ENCODE measurements at places on chromosomes 6 and 20.

- DNase-seq = no peak
These were observed 113.6 kb downstream of the TRERF1 start for GRCh38 chr6:42337985-42338743.

DNA sequence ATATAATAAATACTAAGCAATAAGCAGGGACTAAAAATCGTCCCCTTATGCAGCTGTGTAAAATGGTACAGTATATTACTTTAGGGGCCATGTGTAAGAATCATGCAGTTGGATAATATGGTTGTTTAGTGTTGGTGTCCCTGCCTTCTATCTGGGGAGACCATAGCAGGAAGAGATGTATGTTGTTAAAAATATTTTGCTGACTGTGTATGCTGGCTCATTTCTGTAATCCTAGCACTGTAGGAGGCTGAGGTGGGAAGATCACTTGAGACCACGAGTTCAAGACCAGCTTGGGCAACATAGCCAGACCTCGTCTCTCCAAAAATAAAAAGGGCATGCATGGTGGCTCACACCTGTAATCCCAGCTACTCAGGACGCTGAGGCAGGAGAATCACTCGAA is 5.6 kb downstream of the PANK2 start:
- no peak for DNase-seq

- no peak for DNase-seq
These were observed 6.9 kb downstream of the PSMF1 start for GRCh38 chr20:1125277-1125676.

GRCh38 chr6:3744901-3745470 is 6.5 kb downstream of the PXDC1 start:
- no peak for DNase-seq

- DNase-seq = no peak
These were observed 28.8 kb upstream of the LIN28B start for GRCh38 chr6:104928141-104928540.

GRCh38 chr6:15331629-15332251 is 85.9 kb downstream of the JARID2 start:
- no peak for DNase-seq

DNA sequence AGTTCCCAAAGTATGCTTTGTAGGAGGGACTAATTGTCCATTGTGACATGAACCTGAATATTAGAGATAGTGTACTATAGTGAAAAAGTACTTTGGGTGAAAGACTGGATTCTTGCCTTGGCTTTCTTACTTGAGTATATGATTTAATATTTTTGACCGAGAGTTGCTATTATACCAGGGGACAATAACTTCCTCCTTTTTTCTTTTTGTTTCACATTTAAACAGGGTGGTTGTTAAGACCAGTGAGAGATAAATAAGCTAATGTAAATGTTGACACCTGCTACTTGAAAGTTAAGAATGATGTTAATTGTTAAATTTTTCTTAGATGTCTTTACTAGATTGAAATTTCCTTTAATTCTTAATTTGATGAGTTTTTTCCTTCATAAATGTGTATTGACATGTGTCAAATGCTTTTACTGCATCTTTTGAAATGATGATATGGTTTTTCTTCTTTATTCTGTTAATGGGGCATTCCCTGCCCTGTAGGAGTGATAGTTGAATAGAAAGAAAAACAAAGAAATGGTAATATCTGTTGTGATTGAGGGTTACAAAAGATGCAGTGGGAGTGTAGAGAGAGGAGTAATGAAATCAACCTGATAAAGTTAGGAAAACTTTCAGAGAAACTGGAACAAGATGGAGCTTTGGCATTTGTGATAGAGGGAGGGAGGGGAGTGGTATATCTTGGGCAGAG is 48.4 kb downstream of the ZFAND3 start:
- DNase-seq = no peak

- no peak for DNase-seq
These were observed 28.1 kb upstream of the AHI1 start for GRCh38 chr6:135525594-135525993.

GRCh38 chr6:62803094-62803493 is 408.2 kb upstream of the FKBP1C start:
- no peak for DNase-seq

DNA sequence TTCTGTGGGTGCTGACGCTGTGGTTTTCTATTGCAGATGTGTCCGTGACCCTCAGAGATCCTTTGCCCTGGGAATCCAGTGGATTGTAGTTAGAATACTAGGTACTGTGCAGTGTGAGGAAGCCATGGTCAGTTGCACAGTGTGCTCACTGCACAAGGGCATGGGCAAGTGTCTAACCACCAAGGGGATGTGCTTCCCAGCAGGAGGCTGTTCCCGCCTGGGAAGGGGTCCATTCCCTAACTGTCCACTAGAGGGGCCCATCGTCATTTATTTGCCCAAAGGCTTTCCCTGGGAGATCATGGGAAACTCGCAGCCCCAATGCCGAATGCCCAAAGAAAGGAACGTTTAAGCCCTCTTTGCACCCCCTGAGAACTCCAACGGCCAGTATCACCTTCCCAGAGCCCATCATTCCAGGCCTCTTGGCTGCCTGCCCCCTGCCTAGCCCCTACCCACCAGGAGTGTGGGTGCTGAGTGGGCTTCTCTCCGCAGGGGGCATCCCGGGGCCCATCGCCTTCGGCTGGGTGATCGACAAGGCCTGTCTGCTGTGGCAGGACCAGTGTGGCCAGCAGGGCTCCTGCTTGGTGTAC is 26.2 kb downstream of the SLCO4A1 start:
- peak; percentile 96 for DNase-seq

DNA sequence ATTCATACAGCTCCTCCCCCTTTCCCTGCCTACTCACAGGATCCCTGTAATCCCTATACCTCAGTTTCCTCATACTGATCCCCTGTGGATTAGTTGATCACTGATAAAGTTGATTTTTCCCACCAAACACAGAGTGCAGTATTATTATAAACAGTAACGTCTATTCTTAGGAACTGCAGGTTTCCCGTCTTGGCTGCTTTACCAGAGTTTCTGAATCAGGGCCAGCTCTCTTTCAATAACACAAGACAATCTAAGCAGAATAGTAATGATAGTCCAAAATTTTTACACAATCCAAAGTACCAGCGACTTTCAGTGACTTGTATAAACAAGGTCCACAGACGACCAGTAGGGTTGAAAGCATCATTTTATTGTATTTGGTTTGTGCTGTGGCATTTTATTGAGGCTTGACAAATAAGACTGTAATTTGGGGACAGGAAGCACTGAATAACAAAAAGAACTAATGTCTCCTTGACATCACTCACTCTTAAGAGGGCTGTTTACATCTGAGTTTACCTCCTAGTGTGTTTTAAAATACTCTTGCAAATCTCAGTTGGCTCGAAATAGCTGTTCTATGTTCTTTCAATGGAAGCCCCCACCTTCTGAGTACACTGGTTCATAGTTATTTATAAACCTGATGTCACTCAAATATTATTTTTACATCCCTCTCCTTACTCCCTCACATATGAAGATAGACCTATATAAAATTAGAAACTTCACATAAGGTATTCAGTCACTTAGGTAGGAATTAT is 6.1 kb upstream of the JARID2 start:
- no peak for DNase-seq

DNA sequence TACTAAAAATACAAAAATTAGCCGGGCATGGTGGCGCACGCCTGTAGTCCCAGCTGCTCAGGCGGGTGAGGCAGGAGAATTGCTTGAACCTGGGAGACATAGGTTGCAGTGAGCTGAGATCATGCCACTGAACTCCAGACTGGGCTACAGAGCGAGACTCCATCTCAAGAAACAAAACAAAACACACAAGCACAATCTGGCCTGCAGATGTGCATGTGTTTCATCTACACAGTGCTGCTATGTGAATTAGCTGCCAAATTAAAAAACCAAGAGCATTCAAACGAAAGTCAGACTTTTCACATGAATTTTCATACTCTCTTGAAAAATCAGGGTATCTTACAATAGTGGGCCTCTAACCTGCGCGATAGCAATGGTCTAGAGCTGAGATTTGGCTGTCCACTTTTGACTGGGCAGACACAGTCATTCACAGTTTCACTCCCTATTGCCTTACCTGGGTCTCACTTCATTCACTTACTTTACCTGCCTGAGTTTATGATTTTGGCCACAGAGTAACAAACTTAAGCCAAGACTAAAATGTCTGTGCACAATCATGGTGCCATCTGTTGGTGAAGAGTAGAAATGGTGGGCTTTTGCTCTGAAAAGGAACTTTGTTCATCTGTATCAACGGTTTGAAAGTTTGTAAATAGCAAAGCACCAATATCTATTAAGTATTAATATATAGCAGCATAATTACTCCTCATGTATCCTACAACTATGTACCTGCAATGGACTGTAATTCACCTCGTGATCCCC is 138.5 kb upstream of the UST start:
- no peak for DNase-seq

DNA sequence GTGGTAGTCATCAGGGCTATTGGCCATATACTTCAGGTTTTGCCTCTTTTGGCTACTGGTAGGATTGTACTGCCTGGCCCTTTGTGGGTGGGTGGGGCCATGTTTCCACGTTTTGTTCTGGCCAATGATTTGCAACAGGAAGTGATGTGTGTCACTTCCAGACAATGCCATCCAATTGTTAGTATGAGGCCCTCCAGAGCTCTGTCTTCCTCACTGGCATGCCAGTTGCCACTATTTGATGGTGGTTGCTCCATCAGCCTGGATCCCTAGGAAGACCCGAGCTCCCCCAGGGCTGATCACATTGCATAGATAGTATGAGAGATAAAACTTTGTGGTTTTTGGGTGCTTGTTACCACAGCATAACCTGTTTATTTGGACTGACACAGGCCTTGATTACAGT is 7.7 kb upstream of the LRRN4 start:
- DNase-seq = no peak

DNA sequence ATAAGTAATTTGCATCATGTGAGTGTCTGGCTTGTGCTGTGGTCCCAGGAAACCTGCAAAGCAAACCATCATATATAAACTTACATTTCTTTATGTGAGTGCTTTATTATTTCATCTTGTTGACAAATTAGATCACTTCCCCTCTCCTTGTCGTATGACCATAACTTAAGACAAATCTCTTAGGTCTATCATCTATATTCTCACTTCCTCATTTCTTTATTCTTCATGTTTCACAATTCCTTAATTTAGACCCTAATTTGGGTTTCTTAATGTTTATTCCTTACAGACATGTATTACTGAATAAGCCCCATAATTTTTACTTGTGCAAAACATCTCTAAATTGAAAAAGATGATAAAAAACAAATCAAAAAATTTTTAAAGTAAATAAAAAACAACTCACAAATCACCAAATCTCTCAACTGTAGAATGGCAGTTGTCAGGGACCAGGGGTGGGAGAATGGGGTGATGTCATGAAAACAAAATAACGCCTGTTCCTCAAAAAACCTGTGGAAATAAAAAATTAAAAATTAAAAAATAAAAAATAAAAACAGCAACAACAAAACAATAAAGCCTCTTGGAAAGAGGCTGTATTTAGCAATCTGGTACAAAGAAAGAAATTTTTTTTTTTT is 49.5 kb upstream of the FBXO30 start:
- DNase-seq = no peak

DNA sequence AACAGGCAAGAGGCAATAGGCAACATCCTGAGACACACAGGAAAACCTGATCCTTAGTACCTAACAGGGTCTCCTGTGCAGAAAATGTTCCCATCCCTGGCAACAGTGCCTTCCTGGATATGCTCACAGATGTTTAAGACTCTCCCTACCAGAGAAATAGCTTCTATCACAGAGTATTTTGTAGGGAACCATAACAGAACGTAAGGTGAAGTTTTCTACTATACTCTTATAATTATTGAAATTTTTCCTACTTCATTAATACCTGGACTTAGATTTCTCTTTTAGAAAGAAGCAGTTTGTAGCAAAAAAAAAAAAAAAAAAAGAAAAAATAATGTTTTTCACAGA is 33.5 kb upstream of the LGSN start:
- no peak for DNase-seq

DNA sequence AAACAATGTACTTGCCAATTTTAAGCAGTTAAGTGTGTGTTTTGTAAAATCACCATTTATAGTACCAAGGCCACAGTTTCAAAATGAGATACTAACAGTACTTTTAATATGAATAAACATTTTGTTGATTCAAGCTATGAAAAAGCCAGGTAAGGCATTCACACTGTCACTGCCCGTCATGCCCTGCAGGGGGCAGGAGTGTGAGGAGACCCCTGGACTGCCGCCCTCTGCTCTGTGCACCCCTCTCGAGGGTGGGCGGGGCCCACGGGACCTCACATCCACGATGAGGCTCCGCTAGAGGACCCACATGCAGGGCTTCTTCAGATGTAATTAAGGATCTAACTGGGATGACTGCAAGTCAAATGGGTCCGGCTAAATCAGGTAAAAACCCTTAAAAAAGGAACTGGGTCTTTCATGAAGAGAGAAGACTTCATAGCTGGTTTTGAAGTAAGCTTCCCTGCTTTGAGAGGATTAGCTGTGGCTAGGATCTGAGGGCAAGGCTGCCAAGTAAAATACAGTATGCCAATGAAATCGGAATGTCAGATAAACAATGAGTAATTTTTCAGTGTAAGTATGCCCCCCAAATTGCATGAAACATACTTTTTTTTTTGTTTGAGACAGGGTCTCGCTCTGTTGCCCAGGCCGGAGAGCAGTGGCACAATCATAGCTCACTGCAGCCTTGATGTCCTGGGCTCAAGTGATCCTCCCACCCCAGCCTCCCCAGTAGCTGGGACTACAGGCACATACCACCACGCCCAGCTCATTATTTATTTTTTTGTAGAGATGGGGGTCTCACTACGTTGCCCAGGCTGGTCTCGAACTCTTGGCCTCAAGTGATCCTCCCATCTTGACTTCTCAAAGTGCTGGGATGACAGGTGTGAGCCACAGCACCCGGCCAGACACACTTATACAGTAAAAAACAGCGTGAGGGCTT is 18.7 kb downstream of the DIDO1 start:
- DNase-seq = no peak

GRCh38 chr6:31401403-31401802 is 2.0 kb upstream of the MICA start:
- DNase-seq = peak; percentile 29

- DNase-seq = no peak
These were observed 246.0 kb upstream of the SPTLC3 start for GRCh38 chr20:12762725-12763124.

- no peak for DNase-seq
These were observed 228.8 kb downstream of the TFAP2C start for GRCh38 chr20:56857950-56858349.

- DNase-seq = peak; percentile 36
These were observed 42.5 kb downstream of the ATP9A start for GRCh38 chr20:51725584-51726176.

GRCh38 chr6:132750455-132751248 is 7.1 kb downstream of the VNN2 start:
- no peak for DNase-seq

GRCh38 chr20:10925767-10926166 is 252.0 kb upstream of the JAG1 start:
- DNase-seq = no peak

GRCh38 chr6:9697263-9697931 is 717.5 kb downstream of the TFAP2A start:
- DNase-seq = no peak

DNA sequence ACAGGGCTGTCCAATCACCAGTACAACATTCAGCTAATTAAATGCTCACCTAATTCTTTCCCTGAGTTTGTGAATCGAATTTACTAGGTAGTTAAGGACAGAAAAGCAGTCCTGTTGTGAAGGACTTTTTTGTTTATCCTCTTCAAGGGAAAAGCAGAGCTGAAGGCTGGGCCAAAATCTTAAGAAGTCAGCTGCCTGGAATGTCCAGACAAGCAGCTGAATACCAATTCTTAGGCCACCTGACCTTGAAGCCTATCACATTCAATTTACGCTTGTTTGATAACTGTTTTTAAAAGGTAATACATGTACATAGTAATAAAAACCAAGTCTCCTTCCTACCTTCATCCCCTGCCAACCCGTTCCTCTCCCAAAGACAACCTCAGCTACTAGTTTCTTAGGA is 56.4 kb downstream of the UQCC1 start:
- DNase-seq = no peak

GRCh38 chr6:109240370-109241084 is 141.7 kb downstream of the CD164 start:
- no peak for DNase-seq
